ENCODE measurements at places on chromosomes 1 and 21.

DNA sequence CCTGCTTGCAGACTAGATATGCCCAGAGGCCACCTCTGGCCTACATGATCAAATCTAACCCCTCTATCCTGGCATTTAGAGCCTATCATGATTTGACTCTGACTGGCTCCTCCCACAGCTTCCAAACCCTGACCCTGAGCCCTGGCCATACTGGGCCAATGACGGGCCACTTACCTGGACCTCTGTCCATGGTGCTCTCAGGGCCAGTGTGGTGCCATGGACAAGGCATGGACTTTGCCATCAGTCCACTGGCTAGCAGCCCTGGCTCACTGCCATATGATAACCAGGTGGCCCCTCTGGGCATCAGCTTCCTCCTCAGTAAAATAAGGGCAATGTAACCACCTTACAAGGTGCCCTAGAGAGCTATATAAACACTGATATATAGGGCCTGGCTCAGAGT, 713.4 kb downstream of the PTPRU start:
- DNase-seq, result no peak

- no peak for DNase-seq
Measured at GRCh38 chr1:15352128-15352957, 57.3 kb upstream of the EFHD2 start.

DNA sequence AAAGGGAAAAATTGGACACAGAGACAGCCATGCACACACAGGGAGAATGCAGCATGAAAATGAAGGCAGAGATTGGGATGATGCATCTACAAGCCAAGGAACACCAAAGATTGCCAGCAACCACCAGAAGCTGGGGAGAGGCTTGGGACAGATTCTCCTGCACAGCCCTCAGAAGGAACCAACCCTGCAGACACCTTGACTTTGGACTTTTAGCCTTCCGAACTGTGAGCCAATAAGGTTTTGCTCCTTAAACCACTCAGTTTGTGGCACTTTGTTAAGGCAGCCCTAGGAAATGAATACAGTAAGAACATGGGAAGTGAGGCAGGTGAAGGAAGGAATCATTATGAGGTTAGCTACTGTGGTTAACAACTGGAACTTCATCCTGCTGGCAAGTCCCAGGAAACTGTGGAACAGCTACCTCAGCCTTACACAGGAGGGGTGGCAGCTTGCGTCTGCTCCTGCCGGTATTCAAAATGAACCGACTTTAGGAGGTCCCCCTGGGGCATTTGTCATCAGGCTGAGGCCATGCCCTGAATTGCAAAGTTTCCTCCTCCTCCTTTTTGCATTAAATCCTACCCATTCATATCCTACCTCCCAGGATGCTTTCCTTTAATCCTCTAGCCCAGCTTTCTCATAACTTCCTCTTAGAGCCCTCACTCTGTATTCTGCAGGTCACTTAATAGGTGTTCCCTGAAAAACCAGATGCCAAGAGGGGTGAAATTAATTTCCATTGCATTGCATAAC, 15.4 kb downstream of the CD247 start:
- DNase-seq, result no peak

GRCh38 chr1:171397851-171398469, 84.0 kb downstream of the FMO4 start:
- DNase-seq, result no peak

GRCh38 chr1:66231217-66231616, 302.7 kb upstream of the SGIP1 start:
- DNase-seq, result no peak

DNA sequence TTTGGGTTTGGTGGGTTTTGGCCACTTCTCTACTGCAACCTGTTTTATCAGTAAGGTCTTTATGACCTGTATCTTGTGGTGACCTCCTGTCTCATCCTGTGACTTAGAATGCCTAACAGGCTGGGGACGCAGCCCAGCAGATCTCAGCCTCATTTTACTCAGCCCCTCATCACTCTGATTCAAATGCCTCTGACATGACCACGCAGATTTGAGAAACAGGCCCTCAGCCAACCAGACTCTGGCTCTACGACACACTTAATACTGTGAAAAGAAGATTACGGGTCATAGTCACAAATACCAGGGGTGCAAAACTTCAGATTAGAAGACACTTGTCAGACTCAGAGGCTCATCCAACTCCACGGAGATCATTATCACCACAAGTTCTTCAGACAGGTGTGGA, 28.3 kb upstream of the KIF26B start:
- no peak for DNase-seq
